ENCODE measurements at places on chromosomes 5 and 9. TPM values are rescaled to one million over a fixed set of nuclear protein-coding genes. Genes with fewer than 3 reads are reported as not detected.

- no peak for DNase-seq
- no peaks in the 10 kb centered on the region for H3K27me3 ChIP-seq
- H3K4me1 ChIP-seq = no peaks in the 10 kb centered on the region
- H3K4me3 ChIP-seq = peak overlapping the region; percentile 93
- H3K27ac ChIP-seq = peak overlapping the region; percentile 95
These were observed 1.1 kb downstream of the ATPSCKMT start for GRCh38 chr5:10248378-10249260.

- DNase-seq = no peak
- no peak overlapping the region for H3K27ac ChIP-seq
- H3K4me3 ChIP-seq = no peak overlapping the region
- H3K36me3 ChIP-seq = no peaks in the 10 kb centered on the region
These were observed 87.4 kb downstream of the THBS4 start for GRCh38 chr5:80122579-80122978.

- H3K27me3 ChIP-seq = no peaks in the 10 kb centered on the region
- no peaks in the 10 kb centered on the region for H3K36me3 ChIP-seq
- no peak overlapping the region for H3K27ac ChIP-seq
- DNase-seq = no peak
- H3K4me3 ChIP-seq = no peak overlapping the region
These were observed 1651.5 kb downstream of the EFNA5 start for GRCh38 chr5:106019261-106019660.

GRCh38 chr9:128254855-128255759 lies 20.7 kb downstream of the GOLGA2 start:
- H3K27me3 ChIP-seq = no peaks in the 10 kb centered on the region
- DNase-seq = no peak
- H3K4me1 ChIP-seq = peaks cover 11% of the 10 kb centered on the region
- peaks cover 35% of the 10 kb centered on the region for H3K36me3 ChIP-seq

GRCh38 chr9:16640649-16641048 lies 229.8 kb downstream of the BNC2 start:
- H3K27ac ChIP-seq = no peak overlapping the region
- no peaks in the 10 kb centered on the region for H3K4me1 ChIP-seq
- no peaks in the 10 kb centered on the region for H3K36me3 ChIP-seq
- H3K27me3 ChIP-seq = no peaks in the 10 kb centered on the region
- DNase-seq = no peak

GRCh38 chr9:112562235-112562958 lies 75.8 kb downstream of the KIAA1958 start:
- no peaks in the 10 kb centered on the region for H3K4me1 ChIP-seq
- H3K27ac ChIP-seq = no peak overlapping the region
- H3K36me3 ChIP-seq = no peaks in the 10 kb centered on the region
- H3K27me3 ChIP-seq = no peaks in the 10 kb centered on the region
- no peak overlapping the region for H3K4me3 ChIP-seq
- no peak for DNase-seq

GRCh38 chr5:127878174-127878750 lies 175.1 kb downstream of the CCDC192 start:
- H3K36me3 ChIP-seq = no peaks in the 10 kb centered on the region
- no peak for DNase-seq
- no peaks in the 10 kb centered on the region for H3K4me1 ChIP-seq
- no peak overlapping the region for H3K4me3 ChIP-seq

- no peaks in the 10 kb centered on the region for H3K27me3 ChIP-seq
- H3K4me1 ChIP-seq = no peaks in the 10 kb centered on the region
- no peak overlapping the region for H3K27ac ChIP-seq
These were observed 54.2 kb upstream of the HSPA9 start for GRCh38 chr5:138629392-138629791.

- no peak overlapping the region for H3K4me3 ChIP-seq
- no peaks in the 10 kb centered on the region for H3K4me1 ChIP-seq
- DNase-seq = no peak
- H3K27ac ChIP-seq = no peak overlapping the region
These were observed 128.3 kb downstream of the NSG2 start for GRCh38 chr5:174173766-174174165.

- H3K36me3 ChIP-seq = no peaks in the 10 kb centered on the region
- no peak overlapping the region for H3K4me3 ChIP-seq
- DNase-seq = no peak
- H3K27ac ChIP-seq = no peak overlapping the region
- no peaks in the 10 kb centered on the region for H3K27me3 ChIP-seq
- H3K4me1 ChIP-seq = no peaks in the 10 kb centered on the region
These were observed 108.0 kb upstream of the MTAP start for GRCh38 chr9:21694424-21694823.

- no peaks in the 10 kb centered on the region for H3K27me3 ChIP-seq
- no peak overlapping the region for H3K27ac ChIP-seq
- no peaks in the 10 kb centered on the region for H3K4me1 ChIP-seq
- H3K36me3 ChIP-seq = no peaks in the 10 kb centered on the region
- DNase-seq = no peak
These were observed 23.4 kb downstream of the CORO2A start for GRCh38 chr9:98168941-98169488.

GRCh38 chr9:29449306-29449705 lies 1876.0 kb upstream of the C9orf72 start:
- no peak overlapping the region for H3K4me3 ChIP-seq
- no peak overlapping the region for H3K27ac ChIP-seq
- DNase-seq = no peak
- H3K36me3 ChIP-seq = no peaks in the 10 kb centered on the region

GRCh38 chr9:36258996-36259533 lies 817 bp upstream of the GNE start:
- H3K4me3 ChIP-seq = peak overlapping the region; percentile 91
- H3K4me1 ChIP-seq = no peaks in the 10 kb centered on the region
- H3K27me3 ChIP-seq = no peaks in the 10 kb centered on the region
- H3K36me3 ChIP-seq = no peaks in the 10 kb centered on the region
- H3K27ac ChIP-seq = peak overlapping the region; percentile 99
- no peak for DNase-seq

GRCh38 chr9:112421771-112422222 lies 41.9 kb downstream of the HSDL2 start:
- no peak for DNase-seq
- H3K4me1 ChIP-seq = no peaks in the 10 kb centered on the region
- no peak overlapping the region for H3K27ac ChIP-seq
- peaks cover 26% of the 10 kb centered on the region for H3K36me3 ChIP-seq
- H3K27me3 ChIP-seq = no peaks in the 10 kb centered on the region
- no peak overlapping the region for H3K4me3 ChIP-seq

GRCh38 chr9:130720762-130721161 lies 27.2 kb downstream of the EXOSC2 start:
- no peaks in the 10 kb centered on the region for H3K27me3 ChIP-seq
- H3K27ac ChIP-seq = no peak overlapping the region
- H3K36me3 ChIP-seq = no peaks in the 10 kb centered on the region
- H3K4me1 ChIP-seq = no peaks in the 10 kb centered on the region
- H3K4me3 ChIP-seq = no peak overlapping the region

DNA sequence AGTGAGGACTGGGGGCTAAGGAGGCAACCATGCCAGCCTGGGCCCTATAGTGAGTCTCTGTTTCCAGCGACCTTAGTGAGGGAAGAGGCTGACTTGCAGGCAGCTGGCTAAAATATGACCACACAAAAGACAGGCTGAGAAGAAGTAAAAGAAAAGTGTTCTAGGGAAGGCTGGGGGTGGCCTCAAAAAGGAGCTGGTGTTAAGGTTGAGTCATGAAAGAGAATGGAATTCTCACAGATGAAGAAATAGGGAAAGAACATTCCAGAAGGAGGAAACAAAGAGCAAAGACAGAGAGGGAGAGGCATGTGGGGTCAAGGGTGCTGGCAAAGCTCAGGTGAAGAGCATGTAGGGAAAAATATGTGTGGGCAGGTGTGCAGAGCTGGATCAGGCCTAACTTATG lies 302.7 kb upstream of the RFX3 start:
- no peaks in the 10 kb centered on the region for H3K27me3 ChIP-seq
- DNase-seq = no peak
- H3K4me1 ChIP-seq = no peaks in the 10 kb centered on the region
- no peak overlapping the region for H3K27ac ChIP-seq
- no peaks in the 10 kb centered on the region for H3K36me3 ChIP-seq

DNA sequence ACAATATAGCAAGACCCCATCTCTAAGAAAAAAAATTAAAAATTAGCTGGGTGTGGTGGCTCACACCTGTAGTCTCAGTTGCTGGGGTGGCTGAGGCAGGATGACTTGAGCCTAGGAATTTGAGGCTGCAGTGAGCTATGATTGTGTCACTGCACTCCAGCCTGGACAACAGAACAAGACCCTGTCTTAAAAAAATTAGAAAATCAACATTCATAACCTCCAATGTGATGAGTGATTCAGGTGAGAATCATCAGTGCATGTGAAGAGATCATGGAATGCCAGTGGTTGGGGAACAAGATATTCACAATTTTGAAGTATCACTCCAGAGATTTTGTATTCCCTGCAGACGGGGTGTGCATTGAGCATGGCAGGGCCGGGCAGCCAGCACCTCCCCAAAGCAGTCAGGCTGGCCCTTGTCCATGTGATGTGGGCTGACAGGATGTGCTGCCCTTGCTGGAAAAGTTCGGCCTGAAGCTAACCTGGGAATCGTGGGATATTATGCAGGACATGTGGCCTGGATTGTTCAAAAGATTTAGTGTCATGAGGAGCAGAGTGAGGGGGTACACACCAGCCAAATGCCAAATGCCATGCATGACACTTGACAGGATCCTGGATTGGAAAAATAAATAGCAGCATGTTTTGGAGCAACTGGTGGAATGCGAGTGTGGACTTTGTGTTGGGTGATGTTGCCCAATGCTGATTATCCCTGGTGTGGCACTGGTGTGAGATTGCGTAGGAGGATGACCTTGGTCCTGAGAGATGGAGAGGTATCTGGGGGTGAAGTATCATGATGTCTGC lies 189.0 kb downstream of the RGS3 start:
- no peak overlapping the region for H3K4me3 ChIP-seq
- no peaks in the 10 kb centered on the region for H3K36me3 ChIP-seq
- H3K4me1 ChIP-seq = peaks cover 68% of the 10 kb centered on the region
- H3K27me3 ChIP-seq = no peaks in the 10 kb centered on the region

GRCh38 chr9:37639841-37640240 lies 10.9 kb upstream of the FRMPD1 start:
- H3K4me1 ChIP-seq = no peaks in the 10 kb centered on the region
- H3K27me3 ChIP-seq = no peaks in the 10 kb centered on the region
- DNase-seq = no peak
- no peak overlapping the region for H3K27ac ChIP-seq
- H3K4me3 ChIP-seq = no peak overlapping the region

GRCh38 chr5:157845914-157846598 lies 12.9 kb downstream of the CLINT1 start:
- no peaks in the 10 kb centered on the region for H3K27me3 ChIP-seq
- no peak overlapping the region for H3K27ac ChIP-seq
- H3K4me1 ChIP-seq = no peaks in the 10 kb centered on the region

GRCh38 chr5:32311404-32312196 lies 1.1 kb downstream of the MTMR12 start:
- no peaks in the 10 kb centered on the region for H3K4me1 ChIP-seq
- H3K27ac ChIP-seq = peak overlapping the region; percentile 97
- H3K27me3 ChIP-seq = no peaks in the 10 kb centered on the region
- H3K36me3 ChIP-seq = no peaks in the 10 kb centered on the region
- DNase-seq = no peak

Gene SLC6A7
- total RNA-seq = not detected

Gene AP3B1
- total RNA-seq = 25.7 TPM

Gene TAF11L5
- total RNA-seq = not detected

Gene ICE1
- total RNA-seq = 18.5 TPM

Gene PRXL2C
- total RNA-seq = 22.4 TPM

Gene PCDHB9
- 1.7 TPM for total RNA-seq

Gene SHISAL2B
- total RNA-seq = not detected

Gene ZNG1F
- 1.8 TPM for total RNA-seq
